ENCODE measurements at places on chromosomes 6 and 20.

DNA sequence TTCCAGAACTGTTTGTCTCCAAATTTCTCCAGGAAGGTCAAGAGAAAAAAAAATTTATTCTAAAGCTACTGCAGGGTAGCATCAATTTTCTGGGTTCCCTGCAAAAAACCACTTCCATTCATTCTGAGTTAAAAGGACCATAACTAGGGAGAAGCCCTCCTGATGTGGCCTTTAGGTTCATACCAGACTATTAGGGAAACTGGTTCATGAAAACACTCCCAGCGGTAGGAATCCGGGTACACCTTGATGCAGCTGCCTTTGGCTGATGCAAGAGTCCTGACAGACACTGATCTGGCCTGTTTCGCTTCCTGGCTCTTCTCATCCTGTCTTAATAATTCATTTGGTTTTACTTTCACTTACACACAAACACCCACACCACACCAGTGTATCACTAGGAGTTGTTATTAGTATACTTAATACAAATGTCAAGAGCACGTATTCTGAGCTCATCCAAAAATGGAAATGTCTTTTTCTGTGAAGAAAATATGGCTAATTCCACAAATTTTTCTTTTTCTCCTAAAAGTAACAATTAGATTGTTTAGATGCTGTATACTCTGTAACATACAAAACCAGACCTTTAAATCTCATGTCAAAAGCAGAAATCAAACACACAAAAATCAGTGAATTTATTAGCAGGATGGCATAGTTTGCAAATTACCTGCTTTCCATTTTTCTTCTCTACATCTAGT lies 38.4 kb upstream of the ARHGAP18 start:
- DNase-seq, result peak; percentile 82

DNA sequence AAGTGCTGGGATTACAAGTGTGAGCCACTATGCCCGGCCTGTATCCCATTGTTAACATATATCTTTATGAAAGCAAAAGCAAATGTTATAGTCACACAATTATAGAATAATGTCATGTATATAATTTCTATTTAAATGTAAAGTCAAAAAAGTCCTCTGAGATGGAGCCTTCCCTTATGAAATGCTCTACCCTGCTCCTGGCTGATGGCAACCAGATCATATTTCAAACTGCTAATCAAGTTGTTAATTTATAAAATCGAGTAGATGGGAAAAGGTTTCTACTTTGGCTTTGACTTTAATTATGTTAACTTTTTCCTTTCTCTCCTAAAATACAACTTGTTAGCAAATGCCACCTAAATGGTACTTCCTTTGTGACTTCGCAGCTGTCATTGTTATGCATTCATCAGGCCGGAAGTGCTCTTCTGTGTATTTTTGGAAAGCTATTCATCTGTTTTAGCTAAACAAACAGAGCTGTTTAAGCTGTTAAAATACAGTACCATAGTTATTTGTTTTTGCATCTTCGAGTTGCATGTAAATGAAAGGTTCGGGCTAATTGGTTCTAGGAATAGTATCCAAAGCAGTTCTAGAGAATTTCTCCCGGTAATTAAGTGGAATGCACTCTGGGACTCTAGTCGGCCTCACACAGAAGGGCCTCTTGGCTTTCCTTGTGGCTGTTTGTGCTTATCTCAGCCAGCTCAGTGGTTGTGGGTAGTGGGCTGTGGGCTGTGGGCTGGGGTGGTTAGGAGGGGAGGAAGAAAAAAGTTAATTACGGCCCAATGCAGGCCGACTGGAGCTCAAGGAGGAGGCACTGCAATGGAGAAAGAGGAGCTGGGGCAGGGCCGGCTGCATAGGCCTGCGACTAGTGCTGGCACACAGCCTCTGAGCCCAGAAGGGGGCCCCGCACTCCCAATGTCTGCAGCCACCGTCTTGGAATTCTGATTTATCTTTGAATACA lies 34.8 kb downstream of the SLC35D3 start:
- DNase-seq, result no peak

DNA sequence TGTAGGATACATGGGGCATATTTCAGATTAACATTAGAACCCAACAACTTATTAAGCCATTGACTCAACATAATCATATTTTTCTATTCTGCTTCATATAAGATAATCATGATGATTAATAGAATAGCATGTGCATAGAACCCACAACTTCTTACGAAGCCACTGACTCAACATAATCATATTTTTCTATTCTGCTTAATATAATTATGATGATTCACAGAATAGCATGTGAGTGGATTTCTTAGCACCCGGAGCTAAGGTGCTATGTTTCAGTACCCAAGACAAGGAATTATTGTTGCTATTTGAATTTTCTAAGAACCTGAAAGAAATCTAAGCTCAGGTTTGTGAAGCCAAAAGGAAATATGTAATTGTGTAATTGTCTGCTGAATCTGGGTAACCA lies 96.8 kb downstream of the TENT5A start:
- no peak for DNase-seq

DNA sequence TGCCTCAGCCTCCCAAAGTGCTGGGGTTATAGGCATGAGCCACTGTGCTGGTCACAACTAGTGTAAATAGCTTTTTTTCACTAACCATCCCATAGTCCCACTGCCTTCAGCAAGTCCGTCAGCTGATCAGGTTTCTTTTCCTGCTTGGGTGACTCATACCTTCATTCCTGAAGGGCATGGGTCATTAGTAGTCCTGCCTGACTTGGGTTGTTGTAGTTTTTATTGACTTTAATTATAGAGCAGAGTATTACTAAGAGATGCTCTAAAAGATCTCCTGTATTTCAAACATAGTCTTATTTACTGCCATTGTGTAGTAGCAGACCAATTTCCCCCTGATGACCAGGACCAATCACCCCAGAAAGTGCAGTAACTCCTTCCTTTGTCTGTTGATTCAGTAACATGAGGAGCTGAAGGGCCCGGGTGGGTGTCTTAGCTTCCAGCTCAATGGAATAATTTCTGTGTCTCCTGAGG lies 25.8 kb downstream of the HLA-C start:
- DNase-seq, result peak; percentile 63

DNA sequence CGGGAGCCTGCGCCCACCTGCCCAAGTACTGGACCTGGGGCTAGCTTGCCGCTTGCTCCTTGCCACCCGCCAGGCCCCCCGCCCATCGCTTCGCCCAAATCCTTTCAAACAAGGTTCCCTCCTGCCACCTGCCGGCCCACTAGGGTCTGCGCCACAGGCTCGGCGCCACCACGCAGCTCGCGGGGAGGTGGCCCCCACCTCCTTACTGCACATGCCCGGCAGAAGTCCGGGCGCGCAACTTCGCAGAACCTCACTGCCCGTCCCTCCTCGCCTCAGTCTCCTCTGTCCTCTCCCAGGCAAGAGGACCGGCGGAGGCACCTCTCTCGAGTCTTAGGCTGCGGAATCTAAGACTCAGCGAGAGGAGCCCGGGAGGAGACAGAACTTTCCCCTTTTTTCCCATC lies 11.2 kb downstream of the GNAS-AS1 start:
- no peak for DNase-seq

DNA sequence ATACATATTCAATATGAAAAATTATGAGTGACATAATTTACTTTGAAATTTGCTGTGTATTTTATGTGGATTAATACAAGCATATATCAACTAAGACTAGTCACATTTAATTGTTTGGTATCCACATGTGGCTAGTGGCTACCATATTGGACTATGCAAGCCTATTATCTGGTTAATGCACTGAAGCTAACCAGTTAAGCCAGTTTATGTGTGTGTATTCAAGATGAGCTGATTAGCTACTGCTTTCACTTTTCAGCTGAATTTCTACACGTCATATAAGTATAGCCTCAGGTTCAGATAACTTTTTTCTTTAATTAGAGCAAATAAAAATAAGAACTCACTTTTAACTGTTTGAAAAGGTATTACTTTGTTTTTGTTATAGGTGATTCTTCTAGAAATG lies 903.7 kb downstream of the TFAP2A start:
- DNase-seq, result no peak

- DNase-seq, result no peak
These were observed 120.4 kb upstream of the GGTLC1 start for GRCh38 chr20:24109008-24109407.

GRCh38 chr20:47544240-47544639 lies 42.6 kb downstream of the NCOA3 start:
- DNase-seq, result no peak

- DNase-seq, result peak; percentile 72
These were observed 366.4 kb downstream of the BTBD9 start for GRCh38 chr6:38273325-38273724.

DNA sequence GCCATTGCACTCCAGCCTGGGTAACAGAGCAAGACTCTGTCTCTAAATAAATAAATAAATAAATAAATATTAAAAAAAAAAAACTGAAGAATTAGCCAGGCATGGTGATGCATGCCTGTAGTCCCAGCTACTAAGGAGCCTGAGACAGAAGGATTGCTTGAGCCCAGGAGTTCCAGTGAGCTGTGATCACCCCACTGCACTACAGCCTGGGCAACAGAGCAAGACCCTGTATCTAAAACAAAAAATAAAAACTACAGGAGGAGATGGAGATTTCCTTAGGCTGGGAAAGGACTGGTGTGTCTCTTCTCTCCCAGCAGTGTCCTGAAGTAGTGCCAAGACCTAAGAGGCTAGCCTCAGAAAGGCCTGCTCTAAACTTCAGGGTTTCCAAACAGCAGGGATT lies 8.1 kb upstream of the GTF3C6 start:
- DNase-seq, result no peak

GRCh38 chr6:43170417-43170930 lies 595 bp upstream of the SRF start:
- no peak for DNase-seq
